Cardiac atrium fibroblast (primary cell): ENCODE measurements at places on chromosomes 4 and X. TPM values are rescaled to one million over a fixed set of nuclear protein-coding genes. Genes with fewer than 3 reads are reported as not detected.

The TEX13D gene
- total RNA-seq = not detected in 2 replicates

The VSIG4 gene
- not detected in 2 replicates for total RNA-seq

The REPS2 gene
- 0.18 and 0.81 TPM in 2 replicates for total RNA-seq

The CENPI gene
- total RNA-seq = 1.3 and 4.1 TPM in 2 replicates

The ZRSR2 gene
- total RNA-seq = 0.90 and 2.4 TPM in 2 replicates

The PCDH11X gene
- total RNA-seq = not detected in 2 replicates

The BEX5 gene
- total RNA-seq = not detected in 2 replicates

The ADH1B gene
- 31.3 and 59.8 TPM in 2 replicates for total RNA-seq

The CA5B gene
- total RNA-seq = 2.6 and 5.2 TPM in 2 replicates

The BMX gene
- 2.9 and 4.4 TPM in 2 replicates for total RNA-seq

The PNMA6A gene
- 0.16 and 0.54 TPM in 2 replicates for total RNA-seq

The GABRQ gene
- total RNA-seq = not detected in 2 replicates

The JCHAIN gene
- not detected in 2 replicates for total RNA-seq

The TMEM271 gene
- not detected in 2 replicates for total RNA-seq

The PAGE3 gene
- not detected in 2 replicates for total RNA-seq

The TRAM1L1 gene
- total RNA-seq = 0.72 and 0.81 TPM in 2 replicates

The MAGEB3 gene
- total RNA-seq = not detected in 2 replicates

The SPANXA1 gene
- not detected in 2 replicates for total RNA-seq

The TCEAL9 gene
- 137 and 150 TPM in 2 replicates for total RNA-seq

The GPRASP2 gene
- total RNA-seq = 6.1 and 8.6 TPM in 2 replicates

The MCTS1 gene
- total RNA-seq = 33.2 and 62.5 TPM in 2 replicates

The ANOS1 gene
- total RNA-seq = 9.7 and 15.4 TPM in 2 replicates

The FGF5 gene
- total RNA-seq = under 0.01 and 0.32 TPM in 2 replicates

The MID2 gene
- total RNA-seq = 10.8 and 13.0 TPM in 2 replicates

The COX7B2 gene
- not detected in 2 replicates for total RNA-seq

The HEPH gene
- total RNA-seq = 19.1 and 33.2 TPM in 2 replicates

The PHF8 gene
- 5.1 and 21.2 TPM in 2 replicates for total RNA-seq

The STAP1 gene
- total RNA-seq = 0.16 TPM in 1 of 2 replicates, not detected in the other

The C4orf54 gene
- not detected in 2 replicates for total RNA-seq

The MSMO1 gene
- 84.3 and 129 TPM in 2 replicates for total RNA-seq

The SLC35A2 gene
- 32.1 and 32.5 TPM in 2 replicates for total RNA-seq

The HMGN5 gene
- total RNA-seq = 0.16 TPM in 1 of 2 replicates, not detected in the other

The PDE6B gene
- 0.81 and 14.8 TPM in 2 replicates for total RNA-seq

The PPA2 gene
- total RNA-seq = 68.2 and 69.0 TPM in 2 replicates

The SPOCK3 gene
- 0.36 and 0.49 TPM in 2 replicates for total RNA-seq

The GRIA3 gene
- total RNA-seq = 0.18 TPM in 1 of 2 replicates, not detected in the other

The NR3C2 gene
- total RNA-seq = under 0.01 and 2.1 TPM in 2 replicates

The BGN gene
- total RNA-seq = 186 and 203 TPM in 2 replicates

The AREG gene
- total RNA-seq = 1.6 and 13.9 TPM in 2 replicates

The TNIP2 gene
- total RNA-seq = 51.7 and 53.8 TPM in 2 replicates

The PASD1 gene
- not detected in 2 replicates for total RNA-seq

The GYG2 gene
- 5.2 and 16.5 TPM in 2 replicates for total RNA-seq

The BMPR1B gene
- total RNA-seq = 0.18 and 0.32 TPM in 2 replicates
